ENCODE measurements at places on chromosomes 13 and 19. TPM values are rescaled to one million over a fixed set of nuclear protein-coding genes. Genes with fewer than 3 reads are reported as not detected.

DNA sequence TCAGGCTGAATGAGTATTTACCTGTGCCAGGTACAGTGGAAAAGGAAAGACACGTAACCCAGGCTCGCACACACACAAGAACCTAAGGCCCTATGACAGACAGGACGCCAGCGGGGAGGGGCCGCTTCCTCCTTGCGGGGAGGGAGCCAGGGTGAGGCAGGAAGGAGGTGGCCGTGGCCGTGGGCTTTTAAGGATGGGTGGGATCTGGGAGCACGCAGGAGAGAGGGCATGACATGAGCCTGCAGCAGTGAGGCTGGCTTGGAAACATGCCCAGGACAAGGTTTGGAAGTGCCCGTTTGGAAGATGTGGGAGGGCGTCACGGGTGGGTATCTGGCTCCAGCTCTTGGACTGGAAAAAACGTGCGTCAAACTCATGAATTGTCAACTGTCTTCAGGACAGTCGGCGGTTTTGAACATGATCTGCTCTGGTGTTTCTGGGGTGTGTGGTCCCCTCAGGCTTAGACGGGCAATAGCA lies 20.1 kb downstream of the SH3GL1 start:
- H3K36me3 ChIP-seq = no peaks in the 10 kb centered on the region
- peaks cover 53% of the 10 kb centered on the region for H3K4me1 ChIP-seq
- peak overlapping the region; percentile 5 for H3K4me3 ChIP-seq
- H3K27ac ChIP-seq = peak overlapping the region; percentile 67
- H3K27me3 ChIP-seq = no peaks in the 10 kb centered on the region
- DNase-seq = peak; percentile 87

DNA sequence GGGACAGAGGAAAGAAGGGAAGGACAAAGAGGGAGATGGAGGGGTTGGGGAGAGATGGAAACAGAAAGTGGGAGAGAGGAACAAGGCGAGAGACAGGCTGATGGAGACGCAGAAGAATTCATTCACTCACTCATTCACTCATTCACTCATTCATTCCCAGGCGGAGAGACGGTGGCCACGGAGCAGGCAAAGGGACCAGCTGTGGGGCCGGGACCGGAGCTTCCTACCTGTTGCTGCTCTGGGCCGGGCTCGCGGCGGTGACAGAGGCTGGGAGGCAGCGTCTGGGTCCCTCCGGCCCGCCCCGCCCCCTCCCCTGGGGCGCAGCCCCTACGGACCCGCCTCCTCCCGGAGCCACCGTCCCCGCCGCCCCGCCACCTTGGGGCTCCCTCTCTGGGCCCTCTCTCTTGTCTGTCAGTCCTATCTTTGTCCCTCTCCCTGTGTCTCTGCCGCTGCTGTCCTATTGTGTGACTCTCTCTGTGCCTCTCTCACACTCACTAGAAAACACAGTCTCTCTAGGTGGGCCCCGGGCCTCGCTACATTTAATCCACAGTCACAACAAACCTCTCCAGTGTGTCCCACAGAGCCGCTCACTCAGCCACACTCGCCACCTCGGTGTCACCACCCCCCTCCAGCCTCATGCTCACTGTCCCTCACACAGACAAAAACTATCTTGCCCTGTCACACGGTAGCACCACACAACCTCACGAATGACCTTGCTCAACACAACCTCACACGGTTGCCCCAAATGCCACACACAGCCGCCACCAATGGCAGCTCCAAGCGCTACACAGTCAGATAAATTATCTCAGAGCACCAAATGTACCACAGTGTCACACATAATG lies at the start of gene GNG8:
GNG8 (minus strand) TSS at position 283 of the 842 bp plus-strand sequence. CDS start 1,520 bp downstream, outside the sequence.
- no peak for DNase-seq
- H3K27me3 ChIP-seq = peaks cover 10% of the 10 kb centered on the region
- H3K36me3 ChIP-seq = no peaks in the 10 kb centered on the region
- no peak within 1 kb of the TSS for H3K4me3 ChIP-seq
- H3K27ac ChIP-seq = no peak within 1 kb of the TSS

- peak overlapping the region; percentile 62 for H3K27ac ChIP-seq
- no peak for DNase-seq
- H3K4me3 ChIP-seq = no peak overlapping the region
Measured at GRCh38 chr19:6060600-6061375, 49.5 kb downstream of the RFX2 start.

FOXA3 gene
- total RNA-seq = 17.0 TPM

GRCh38 chr13:113357529-113357928 lies 6.4 kb downstream of the GRTP1 start:
- H3K4me1 ChIP-seq = peaks cover 15% of the 10 kb centered on the region
- no peak overlapping the region for H3K4me3 ChIP-seq
- H3K27me3 ChIP-seq = no peaks in the 10 kb centered on the region

ONECUT3 gene
- total RNA-seq = not detected

GRCh38 chr13:30204564-30204963 lies 102.8 kb downstream of the KATNAL1 start:
- H3K27ac ChIP-seq = no peak overlapping the region
- no peaks in the 10 kb centered on the region for H3K27me3 ChIP-seq
- H3K4me1 ChIP-seq = no peaks in the 10 kb centered on the region

GRCh38 chr19:51450730-51451307 lies 7.4 kb downstream of the SIGLEC8 start:
- no peak for DNase-seq
- H3K36me3 ChIP-seq = no peaks in the 10 kb centered on the region
- no peaks in the 10 kb centered on the region for H3K4me1 ChIP-seq

- no peaks in the 10 kb centered on the region for H3K27me3 ChIP-seq
- no peak overlapping the region for H3K4me3 ChIP-seq
- H3K4me1 ChIP-seq = no peaks in the 10 kb centered on the region
- DNase-seq = no peak
- no peaks in the 10 kb centered on the region for H3K36me3 ChIP-seq
- no peak overlapping the region for H3K27ac ChIP-seq
Measured at GRCh38 chr13:43274881-43275280, 251.5 kb downstream of the DNAJC15 start.

Measured in Peyer's patch (tissue), 4 donors.